Fibroblast of skin of scalp (primary cell): ENCODE measurements at places on chromosomes 1 and 21.

DNA sequence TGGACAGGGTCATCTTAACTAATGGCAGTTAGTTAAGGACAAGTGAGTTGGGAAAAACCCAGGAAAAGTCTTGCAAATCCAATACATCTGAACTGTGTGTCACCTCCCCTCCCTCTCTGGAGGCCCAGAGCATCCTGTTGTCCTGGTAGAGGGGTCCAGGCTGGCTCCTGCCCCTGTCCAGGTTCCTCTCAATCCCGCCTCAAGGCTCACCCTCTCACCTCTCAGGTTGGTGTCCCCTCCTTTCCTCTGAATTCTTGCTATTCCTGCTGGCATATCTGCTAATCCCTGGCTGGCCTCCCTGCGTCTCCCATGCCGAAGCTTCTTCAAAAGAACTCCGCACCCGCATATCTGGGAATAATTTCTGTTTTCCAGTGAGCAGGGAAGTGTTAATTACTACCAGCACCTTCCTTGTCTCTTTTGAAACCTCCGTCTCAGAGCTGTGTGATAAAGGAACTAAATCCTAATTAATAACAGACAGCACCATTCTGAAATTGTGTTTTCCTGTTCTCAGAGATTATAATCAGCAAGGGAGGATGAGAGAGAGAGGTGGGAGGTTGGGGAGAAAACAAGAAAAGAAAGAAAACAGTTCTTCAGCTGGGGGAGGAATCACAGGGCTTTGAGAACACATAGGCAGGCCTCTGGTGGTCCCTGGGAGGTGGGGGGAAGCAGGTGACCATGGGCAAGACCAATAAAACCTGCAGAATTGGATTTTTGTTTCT lies 568.0 kb downstream of the PTPRU start:
- no peak for DNase-seq

GRCh38 chr1:203695116-203695515 lies 68.5 kb downstream of the ATP2B4 start:
- DNase-seq, result peak; percentile 36

DNA sequence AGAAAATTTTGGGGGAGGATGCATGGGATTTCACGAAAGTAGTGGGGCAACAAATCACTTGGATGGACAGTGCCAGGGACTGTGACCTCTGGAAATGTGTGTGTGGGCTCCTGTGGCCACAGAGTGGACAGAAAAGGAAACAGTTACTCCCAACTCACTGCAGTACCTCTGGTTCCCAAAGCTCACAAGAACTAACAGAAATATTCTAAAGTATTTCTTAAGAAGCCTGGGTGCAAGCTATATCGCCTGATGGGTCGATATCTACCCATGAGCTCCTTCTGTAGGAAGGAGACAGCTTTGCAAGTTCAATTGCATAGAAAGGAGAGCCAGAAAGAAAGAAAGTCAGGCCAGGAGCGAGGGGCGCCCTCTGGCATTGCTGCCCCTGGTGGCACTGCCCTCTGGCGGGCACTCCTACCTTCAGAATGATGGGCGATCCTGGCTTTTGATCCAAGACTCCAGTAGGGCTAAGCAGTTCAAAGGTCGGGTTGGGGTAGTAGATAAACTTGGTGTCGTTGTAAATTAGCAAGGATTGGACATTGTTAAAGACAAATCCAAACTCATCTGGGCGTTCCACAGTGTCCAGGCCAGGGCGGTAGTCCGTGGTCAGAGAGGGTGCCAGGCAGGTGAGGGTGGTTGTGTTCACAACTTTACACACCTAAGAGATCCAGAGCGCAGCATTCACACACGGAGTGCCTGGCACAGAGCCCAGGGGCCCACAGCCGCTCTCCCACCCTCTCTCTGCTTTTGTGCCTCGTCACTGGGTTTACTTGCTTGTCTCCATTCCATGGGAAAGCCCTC lies 134.7 kb upstream of the CD34 start:
- DNase-seq, result no peak

GRCh38 chr21:44866780-44867179 lies 6.7 kb downstream of the PTTG1IP start:
- DNase-seq, result peak; percentile 68

DNA sequence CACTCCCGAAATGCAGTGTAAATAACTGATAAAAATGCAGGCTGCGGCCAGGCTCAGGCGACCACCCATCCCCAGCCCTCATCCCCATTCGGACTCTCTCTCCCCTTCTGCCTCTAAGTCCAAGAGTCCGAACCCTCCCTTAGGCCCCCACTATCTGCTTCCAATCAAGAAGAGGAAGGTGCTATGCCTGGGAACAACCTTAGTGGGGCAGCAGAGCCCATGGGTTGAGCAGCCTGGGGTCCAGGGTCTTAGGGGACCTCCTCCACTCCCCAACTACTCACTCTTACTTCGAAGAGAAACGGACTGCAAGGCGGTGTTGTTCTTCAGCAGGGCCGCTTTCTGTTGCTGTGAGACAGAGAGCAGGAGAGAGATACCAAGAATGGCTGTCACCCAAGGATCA lies 12.2 kb downstream of the ARHGEF2 start:
- no peak for DNase-seq

DNA sequence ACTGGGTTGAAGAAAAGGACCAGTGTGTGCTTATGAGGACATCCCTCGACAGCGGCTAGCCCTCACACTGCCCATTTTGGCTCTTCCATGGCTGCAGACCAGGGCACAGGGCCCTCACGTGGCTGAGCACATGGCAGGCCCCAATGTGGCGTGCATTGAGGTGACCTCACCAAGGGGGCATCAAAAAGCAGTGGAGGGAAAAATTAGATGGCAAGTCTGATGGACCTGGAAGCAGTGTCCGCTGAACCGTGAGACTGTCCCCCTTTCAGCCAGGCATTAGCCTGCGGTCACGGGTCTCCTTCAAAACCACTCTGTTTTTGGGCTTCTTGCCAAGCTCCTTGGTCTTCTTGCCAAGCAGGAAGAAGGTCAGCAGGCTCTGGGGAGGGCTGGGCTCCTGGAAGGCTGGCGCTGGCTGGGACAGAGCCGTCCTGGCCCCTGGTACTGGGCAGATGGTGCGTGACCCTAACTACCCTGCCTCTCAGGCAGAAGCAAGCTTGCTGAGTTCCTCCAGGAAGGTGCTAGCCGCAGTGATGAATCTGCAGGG lies 30.8 kb downstream of the TRIM67 start:
- no peak for DNase-seq

DNA sequence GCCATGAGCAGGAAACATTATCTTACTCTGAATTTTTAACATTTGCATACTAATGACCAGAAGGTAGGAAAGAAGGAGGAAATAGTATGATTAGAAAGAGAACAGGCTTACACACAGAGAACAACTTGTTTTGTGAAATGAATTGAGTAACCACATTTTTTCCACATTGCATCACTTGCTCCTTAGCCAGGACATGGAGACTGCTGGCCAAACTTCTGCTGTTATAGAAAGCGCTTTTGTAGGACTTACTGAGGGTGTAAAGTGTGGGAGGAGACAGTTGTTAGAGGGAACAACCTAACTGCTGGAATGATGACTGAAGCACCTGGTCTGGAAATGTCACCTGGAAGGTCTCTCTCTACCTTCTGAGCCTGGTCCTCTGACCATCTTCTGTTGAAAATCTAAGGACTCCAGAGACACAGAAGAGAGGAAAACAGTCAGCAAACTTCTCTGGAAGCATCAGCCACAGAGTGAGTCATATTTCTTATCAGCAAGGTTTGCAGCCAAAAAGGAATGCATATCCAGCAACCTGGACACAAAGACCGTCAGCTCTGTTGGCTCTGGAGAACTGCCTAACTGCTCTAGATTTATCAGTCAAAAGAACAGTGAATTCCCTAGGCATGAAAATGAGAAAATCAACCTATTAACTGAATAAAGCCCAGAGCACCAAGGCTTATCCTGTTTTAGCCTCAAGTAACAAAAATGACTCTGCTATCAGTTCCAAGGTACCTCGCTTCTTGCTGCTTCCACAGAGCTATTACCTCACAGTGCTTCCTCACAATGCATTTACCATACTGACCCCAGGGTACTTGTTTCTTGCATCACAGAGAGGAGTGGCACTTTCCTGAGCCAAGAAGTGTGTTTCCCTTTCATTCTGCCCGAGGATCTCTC lies 88.0 kb upstream of the SLFNL1 start:
- peak; percentile 88 for DNase-seq

DNA sequence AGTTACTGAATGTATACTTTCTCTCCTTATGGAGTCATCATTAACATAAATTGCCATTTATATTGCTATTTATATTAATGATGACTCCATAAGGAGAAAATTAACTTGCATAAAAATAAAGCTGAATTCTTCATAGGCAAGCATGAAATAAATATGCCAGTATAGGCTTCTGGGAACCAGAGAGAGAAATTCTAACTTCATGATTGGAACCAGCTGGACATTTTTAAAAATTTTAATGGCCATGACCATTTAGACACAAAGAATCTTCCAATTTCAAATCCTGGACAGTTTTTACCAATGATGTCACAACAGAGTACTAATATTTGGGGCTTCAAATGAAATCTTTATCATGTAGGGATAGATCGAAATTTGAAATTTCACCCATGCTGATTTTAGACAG lies 268.7 kb downstream of the PTGER3 start:
- DNase-seq, result no peak

DNA sequence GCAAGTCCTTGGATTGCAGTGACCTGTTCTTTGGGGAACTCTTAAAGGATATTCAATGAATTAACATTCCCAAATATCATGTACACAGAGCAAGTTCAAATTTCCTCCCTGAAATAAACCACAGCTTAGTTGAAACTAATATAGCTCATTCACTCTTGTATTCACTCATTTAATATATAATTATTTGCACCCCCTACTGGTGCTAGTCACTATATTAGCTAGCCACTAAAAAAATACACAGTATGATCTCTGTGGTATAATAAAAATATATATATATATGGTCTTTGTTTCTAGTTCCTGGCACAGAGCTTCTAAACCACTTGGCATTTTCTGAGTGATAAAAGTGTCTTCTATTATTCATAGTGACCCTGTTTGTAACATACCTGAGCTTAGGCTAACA lies 177.3 kb upstream of the LYPLAL1 start:
- no peak for DNase-seq

DNA sequence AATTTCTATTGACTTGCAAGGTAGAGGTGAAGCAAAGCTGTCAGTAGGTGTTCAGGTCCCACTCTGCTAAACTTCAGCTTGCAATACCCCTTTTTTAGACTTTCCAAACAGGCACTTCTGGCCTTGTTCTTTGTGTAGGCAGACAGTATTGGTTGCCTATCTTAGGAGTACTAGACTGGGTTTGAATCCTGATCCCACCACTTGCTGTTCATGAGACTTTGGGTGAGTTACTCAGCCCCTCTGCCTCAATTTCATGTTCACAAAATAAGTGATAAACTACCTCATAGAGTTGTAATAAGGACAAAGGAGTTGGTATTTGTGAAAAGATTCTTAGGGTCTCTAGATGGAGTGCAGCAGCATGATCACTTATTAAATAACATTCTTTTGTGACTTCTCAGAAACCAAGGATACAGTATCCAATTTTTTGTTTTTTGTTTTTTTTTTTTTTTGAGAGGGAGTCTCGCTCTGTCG lies 5.2 kb downstream of the RCC1 start:
- peak; percentile 61 for DNase-seq

- peak; percentile 0 for DNase-seq
Measured at GRCh38 chr1:90262791-90263190, 267.9 kb downstream of the ZNF326 start.

- no peak for DNase-seq
Measured at GRCh38 chr1:156154317-156154749, 948 bp downstream of the SEMA4A start.

- no peak for DNase-seq
Measured at GRCh38 chr1:40350391-40350790, 23.1 kb upstream of the SMAP2 start.

DNA sequence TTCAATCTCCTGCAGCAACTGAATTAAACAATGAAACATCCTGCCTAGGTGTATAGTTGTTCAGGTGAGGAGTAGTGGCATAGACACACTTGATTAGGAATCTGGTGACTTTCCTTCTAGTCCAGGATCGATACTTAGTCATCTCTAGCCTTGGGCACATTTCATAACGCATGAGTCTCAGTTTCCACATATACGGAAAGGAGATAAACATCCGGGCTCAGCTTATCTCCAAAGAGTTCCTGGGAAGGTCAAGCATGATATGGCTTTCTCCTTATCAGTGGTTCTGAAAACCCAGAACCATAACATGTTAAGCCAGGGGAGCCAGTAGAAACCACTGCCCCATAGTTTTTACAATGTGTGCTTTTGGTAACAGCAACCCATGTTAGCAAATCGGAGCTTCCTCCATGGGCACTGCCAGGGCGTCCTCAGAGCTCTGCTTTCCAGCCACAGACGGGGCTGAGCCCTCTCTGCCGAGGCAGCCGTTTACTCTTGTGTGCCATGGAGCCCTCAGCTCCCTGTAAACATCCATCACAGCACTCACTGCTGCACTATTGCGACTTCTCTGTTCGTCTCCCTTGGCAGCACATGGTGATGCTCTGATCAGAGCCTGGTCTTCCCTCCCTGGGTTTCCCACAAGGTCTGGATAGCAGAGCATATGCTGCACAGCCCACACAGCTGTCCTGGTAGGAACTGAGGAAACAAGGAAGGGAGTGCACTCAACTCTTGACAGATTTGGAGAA lies 34.6 kb downstream of the RUNX1 start:
- no peak for DNase-seq

- no peak for DNase-seq
Measured at GRCh38 chr1:175591083-175591743, 152.2 kb downstream of the TNR start.
